Fibroblast of skin of left biceps (primary cell): ENCODE measurements at places on chromosomes 2 and 18.

DNA sequence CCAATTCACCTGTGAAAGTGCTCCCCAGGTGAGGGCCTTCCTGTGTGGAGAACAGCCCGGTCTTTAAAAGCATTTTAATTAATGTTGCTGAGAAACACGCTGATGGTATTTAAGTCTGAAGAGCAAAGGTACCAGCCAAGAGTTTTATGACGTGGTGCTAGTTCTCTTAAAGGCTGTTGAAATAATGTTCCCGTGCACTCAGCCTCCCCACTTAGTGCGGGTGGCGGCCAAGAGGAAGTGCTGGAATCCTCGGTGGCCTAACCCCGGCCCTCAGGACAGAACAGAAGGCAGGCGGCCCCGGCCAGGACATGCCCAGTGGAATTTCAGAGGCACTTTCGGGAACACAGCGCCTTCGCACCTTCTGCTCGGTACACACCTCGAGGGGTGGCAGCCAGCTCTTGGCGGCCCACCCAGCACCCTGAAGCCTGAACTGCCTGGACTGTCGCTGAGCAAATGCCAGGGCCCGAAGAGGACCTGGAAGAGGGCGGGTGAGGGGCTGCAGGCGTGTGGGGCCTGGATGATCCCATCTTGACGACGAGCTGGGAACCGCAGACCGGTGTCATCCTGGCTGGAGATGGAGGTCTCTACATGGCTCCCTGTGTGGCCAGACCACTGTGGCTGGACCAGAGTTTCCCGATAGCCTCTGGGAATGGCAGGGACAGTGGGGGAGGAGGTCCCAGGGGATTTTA lies 142.9 kb downstream of the ASB1 start:
- no peak for DNase-seq

DNA sequence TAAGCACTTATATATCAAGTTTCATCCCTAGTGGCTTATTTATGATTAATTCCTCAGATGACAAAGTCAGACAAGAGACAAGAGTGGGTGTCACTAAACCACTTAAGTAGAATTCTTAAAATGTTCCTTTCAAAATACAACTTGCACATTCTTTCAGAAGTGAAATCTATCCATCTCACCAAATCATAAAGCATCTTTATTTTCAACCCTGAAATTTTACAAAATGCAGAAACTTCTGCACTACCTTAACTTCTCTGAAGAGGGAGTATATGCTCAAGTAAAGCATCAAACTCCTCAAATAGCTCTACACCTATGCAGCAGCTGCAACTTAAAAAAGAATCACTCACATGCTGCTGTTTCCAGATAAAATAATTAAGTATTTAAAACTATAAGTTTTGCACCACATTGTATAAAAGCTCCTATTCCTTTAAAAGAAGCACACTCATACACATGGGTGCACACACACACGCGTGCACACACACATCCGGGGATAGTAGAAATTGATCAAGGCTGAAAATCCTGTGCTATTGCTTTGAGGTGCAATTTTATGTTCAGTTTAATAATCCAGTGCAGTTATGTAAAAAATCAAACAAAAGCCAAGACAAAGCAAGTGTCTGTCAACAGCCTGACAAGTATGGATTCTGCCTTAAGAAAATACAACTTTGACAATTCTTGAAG lies 244.5 kb downstream of the TCF4 start:
- no peak for DNase-seq

DNA sequence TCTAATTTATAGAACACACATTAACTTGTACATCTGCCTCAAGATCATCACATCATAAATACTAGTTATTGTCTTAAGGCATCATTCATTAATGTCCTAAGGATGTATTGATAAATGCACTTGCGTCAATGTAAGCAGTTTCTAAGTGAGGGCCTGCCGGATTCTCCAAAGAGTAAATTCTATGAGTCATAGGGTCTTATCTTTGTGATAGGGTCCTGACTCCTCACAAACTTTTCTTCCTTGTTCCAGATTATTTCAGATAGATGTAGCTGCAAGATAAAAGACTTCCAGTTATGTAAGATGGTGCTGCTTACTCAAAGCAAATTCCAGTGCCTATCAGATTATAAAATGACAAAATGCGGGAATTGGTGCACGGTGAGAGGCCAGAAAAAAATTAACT lies 315.0 kb upstream of the SLC39A10 start:
- no peak for DNase-seq

DNA sequence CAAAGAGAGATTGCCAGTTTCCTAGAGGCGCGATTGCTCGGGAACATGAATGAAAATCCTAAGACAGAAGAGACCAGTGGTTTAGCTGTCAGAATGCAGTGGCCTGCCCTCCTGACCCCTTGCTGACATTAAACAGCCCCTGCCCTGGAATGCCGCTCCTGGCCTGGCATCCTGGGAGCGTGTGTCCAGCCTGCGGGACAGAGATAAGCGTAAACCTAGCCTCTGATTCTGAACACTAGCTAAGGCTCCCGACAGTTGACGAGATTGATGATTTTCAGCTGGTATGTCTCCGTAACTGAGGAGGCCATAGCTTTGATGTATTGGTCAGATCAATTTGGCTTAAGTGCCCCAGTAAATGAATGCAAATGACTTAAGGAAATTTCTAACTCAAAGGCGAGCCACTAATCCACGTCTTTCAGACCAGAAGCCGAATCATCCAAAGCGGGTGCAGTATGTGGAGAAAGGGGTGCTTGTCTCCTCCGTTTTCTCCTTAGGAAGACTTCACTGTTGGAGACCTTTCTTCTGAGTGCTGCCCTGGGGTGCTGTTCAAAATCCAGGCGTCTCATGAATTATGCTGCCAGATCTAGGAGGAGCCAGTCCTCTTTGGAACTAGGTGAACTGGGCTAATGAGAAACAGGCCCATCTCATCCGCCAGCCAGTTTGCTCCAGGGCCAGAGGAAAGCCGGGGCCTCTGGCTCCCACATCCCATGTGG lies 142.5 kb upstream of the L3MBTL4 start:
- DNase-seq, result peak; percentile 21
